ENCODE measurements at places on chromosomes 16 and 17.

- no peak for DNase-seq
Observed at GRCh38 chr16:75249441-75249840, 2.0 kb downstream of the BCAR1 start.

DNA sequence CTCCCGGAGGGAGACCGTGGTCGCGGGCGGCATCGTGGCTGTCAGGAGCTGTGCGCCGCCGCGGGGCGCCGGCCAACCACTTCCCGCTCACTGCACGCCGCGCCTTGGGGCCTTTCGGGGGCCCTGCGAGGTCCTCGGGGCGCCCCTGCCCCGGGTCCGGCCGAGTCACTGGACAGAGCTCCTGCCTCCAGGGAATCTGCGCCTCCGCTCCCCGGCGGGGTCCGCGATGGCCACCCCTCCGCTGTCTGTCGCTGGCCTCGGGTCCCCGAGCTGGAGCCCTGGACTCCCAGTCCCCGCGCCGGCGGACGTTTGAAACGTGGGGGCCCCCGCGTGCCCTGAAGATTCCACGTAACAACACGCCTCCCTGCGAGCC, at the start of gene QRICH2:
Gene QRICH2 (minus strand): TSS at position 311 of the 373 bp plus-strand sequence. CDS start 278 bp downstream, at position 33.
- no peak for DNase-seq

GRCh38 chr17:54969658-54970572, 1.4 kb downstream of the STXBP4 start:
- DNase-seq = no peak

DNA sequence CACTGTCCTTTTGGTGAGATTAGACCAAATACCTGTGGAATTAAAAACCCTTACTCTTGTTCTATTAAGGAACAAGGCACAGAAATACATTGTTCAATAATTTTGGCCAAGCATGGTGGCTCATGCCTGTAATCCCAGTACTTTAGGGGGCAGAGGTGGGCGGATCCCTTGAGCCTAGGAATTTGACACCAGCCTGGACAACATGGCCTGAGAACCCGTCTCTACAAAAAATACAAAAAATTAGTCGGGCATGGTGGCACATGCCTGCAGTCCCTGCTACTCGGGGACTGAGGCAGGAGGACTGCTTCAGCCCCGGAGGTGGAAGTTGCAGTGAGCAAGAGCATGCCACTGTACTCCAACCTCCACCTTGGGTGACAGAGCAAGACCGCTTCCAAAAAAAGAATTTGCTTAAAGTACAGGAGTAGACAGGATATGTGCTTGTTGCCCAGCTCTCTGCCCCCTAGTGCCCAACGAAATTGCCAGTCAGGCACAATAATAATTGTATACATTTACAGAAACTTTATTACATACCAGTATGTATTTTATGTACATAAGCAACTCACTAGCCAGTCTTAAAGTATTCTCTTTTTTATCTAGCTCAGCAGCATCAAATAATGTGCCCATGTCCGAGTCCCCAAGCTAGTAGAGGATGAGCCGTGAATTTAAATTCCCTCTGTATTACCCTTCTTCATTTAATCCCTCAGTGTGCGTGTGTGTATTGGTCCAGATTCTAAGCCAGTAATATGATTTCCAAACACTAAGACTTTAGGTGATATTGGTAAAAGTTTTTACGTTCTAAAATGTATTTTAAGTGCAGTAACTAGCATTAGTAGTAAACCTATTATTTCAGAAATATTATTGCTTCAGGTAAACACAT, 1.4 kb downstream of the THUMPD1 start:
- DNase-seq = peak; percentile 21

DNA sequence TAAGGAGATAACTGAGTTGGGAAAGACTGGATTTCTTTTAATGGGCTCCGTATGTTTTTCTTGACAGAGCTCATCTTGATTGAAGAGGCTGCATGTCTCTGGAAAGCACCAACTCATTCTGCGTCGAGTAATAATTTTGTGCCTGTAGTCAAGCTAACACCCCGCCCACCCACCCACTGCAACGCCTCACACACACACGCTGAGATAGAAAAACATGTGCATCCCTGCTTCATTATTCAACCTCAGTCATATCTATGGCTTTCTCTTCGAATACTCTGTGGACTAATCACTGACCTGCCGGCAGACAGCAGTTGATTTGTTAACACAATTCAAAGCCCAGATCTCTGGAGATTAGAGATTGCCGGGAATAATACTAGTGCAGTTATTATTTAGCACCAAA, 220.2 kb upstream of the TOM1L1 start:
- no peak for DNase-seq

GRCh38 chr16:12391956-12392355, 411.7 kb downstream of the CPPED1 start:
- DNase-seq = no peak

DNA sequence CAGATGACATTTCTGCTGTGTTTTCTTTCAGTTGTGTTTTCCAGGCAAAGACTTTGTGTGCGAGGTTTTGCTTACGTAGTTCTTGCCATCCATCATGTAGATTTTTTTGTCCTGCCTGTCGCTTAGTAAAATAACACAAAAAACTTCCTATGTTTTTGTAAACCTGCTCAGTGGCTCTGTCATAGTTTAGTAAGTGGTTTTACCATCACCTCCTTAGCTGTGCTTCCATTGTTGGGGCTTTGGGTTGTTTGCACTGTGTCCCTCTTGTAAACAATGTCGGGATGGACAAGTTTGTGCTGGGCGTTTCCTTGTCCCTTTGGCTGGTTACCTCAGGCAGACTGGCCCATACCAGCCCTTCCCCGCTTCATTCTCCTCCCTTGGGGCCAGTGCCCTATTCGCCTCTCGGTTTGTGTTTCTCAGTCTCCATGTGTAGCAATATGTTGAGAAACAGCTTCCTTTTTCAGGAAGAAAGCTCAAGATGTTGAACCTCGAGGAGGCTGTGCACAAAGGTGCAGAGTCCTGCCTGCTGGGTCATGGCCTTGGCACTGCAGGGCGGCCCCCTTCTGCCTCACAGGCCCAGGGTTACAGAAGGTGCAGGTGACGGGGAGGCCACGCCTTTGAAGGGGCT, 74.6 kb downstream of the KSR1 start:
- no peak for DNase-seq

DNA sequence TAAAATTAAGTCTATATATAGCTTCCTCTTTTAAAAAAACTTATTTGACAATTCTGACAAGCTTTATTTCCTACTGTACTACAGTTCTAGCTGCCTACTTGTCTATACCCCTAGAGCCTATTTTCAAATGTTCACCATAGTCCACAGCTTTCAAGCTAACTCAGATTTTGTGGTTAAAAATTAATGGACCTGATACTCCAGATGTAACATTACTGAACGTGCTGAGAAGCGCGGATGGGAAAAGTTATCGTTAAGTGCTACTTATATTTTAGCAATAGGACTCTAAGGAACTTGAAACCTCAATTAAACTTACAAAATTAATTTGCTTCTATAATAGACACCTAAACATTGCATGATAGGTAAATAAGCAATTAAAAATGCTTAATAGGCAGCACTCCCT, 31.2 kb downstream of the GNA13 start:
- no peak for DNase-seq

DNA sequence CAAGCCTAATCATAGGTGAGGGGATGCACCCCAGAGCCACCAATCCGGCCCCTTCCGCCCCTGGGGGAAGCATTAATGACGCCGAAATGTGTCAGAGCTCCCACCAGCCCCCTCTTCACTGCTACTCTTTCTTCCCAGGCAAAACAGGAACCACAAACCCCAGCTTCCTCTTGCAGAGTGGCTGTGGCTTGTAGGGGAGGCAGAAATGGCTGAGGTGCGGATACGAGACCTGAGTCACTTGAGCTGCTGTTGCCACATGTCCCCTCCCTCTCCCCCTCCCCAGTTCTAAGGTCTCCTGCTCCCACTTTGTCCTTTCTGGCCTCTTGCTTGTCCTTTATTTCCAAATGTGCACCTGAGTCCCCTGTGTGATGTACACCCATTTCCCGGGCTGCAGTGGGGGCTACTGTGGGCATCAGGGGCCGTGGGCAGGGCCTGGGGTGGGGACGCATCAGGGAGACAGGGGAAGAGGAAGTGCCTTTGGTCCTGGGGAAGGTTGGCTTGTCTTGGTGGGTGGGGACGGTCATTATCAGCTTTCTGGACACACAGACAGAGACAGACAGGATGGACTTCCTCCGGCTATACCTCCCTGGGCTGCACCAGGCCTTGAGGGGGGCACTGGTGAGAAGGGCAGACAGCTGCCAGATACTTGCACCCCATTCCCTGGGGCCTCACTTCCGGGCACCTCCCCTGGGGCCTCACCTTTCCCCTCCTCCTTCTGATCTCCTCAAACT, at the start of gene APOBR:
Gene APOBR (plus strand): TSS at position 523 of the 731 bp plus-strand sequence. CDS start 39 bp downstream, at position 562.
- peak; percentile 86 for DNase-seq

DNA sequence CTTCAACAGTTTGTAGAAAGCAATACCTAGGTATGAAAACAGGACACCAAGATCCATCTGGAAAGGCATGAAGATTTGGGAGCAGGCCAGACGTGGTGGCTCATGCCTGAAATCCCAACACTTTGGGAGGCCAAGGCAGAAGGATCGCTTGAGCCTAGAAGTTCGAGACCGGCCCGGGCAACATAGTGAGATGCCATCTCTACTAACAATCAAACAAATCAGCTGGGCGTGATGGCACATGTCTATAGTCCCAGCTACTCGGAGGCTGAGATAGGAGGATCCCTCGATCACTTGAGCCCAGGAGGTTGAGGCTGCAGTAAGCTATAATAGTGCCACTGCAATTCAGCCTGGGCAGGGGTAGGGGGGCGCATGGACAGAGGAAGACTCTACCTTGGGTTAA, 20.3 kb downstream of the LITAF start:
- no peak for DNase-seq

GRCh38 chr17:68053231-68054013, 17.9 kb downstream of the KPNA2 start:
- DNase-seq = no peak

GRCh38 chr16:56275076-56275475, 83.8 kb downstream of the GNAO1 start:
- DNase-seq = no peak

DNA sequence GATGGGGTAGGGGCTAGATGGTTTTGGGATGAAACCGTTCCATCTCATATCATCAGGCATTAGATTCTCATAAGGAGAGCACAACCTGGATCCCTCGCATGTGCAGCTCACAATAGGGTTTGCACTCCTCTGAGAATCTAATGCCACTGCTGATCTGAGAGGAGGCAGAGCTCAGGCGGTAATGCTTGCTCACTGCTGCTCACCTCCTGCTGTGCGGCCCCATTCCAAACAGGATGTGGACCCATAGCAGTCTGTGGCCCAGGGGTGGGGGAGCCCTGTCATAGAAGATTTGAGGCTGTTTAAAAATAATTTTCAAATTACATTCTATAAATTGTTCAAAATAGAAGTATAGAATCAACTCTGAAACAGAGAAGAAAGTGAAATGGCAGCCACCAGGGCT, 50.8 kb downstream of the PHKB start:
- no peak for DNase-seq

- DNase-seq = no peak
Observed at GRCh38 chr17:27414271-27414670, 42.0 kb upstream of the KSR1 start.

DNA sequence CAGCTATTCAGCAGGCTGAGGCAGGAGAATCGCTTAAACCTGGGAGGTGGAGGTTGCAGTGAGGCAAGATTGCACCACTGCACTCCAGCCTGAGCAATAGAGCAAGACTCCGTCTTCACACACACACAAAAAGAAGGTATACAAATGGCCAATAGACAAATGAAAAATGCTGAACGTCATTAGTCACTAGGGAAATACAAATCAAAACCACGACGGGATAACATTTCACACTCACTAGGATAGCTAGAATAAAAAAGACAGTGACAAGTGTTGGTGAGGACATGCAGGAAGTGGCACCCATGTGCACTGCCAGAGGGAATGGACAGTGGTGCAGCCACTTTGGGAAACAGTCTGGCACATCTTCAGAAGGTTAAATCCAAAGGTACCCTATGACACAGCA, 172.9 kb downstream of the FTO start:
- no peak for DNase-seq

GRCh38 chr17:7436556-7437368, 1.5 kb downstream of the TMEM102 start:
- peak; percentile 86 for DNase-seq

DNA sequence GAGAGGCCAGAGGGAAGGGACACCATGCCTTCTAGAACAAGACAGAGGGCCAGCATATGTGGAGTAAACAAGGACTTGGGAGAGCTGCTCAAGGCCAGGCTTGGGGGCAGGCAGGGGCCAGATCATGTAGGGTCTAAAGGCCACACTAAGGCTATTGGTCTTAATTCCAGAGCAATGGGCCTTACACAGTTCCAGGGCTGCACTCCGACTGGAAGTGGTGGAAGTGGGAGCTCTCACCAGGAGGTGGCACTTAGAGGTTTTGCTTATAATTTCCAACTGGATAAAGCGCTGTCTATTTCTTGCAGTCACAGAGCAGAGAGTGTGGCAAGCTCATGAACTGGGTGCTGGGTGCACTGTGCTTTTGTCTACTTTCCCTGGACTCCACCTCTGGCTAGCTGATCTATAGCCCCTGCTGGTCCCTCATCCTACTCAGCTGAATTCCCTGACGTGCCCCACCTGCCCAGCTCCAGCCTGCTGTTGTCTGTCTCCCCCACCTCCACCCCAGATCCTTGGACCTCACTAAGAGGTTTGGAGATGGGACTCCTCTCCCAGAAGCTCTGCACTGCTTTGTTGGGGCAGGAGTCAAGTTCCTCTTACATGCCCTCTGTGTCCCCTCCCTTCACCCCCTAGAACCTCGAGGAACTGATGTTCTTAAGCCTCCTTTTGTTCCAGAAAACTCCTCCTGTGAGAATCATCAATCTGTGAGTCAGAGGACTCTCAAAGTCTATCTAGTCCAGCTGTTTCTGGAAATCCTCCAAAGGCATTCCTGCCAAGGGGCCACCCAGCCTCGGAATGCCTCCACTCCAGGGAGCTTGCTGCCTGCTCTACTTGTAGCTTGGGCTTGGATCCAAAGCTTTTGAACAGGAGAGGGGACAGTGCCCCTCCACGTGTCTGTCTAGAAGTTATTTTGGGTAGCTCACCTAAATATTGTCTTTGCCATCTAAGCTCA, 48.1 kb upstream of the KSR1 start:
- DNase-seq = no peak

GRCh38 chr17:33260638-33261037, 32.5 kb downstream of the ASIC2 start:
- no peak for DNase-seq

GRCh38 chr16:22813223-22813947, 577 bp upstream of the HS3ST2 start:
- DNase-seq = peak; percentile 25

DNA sequence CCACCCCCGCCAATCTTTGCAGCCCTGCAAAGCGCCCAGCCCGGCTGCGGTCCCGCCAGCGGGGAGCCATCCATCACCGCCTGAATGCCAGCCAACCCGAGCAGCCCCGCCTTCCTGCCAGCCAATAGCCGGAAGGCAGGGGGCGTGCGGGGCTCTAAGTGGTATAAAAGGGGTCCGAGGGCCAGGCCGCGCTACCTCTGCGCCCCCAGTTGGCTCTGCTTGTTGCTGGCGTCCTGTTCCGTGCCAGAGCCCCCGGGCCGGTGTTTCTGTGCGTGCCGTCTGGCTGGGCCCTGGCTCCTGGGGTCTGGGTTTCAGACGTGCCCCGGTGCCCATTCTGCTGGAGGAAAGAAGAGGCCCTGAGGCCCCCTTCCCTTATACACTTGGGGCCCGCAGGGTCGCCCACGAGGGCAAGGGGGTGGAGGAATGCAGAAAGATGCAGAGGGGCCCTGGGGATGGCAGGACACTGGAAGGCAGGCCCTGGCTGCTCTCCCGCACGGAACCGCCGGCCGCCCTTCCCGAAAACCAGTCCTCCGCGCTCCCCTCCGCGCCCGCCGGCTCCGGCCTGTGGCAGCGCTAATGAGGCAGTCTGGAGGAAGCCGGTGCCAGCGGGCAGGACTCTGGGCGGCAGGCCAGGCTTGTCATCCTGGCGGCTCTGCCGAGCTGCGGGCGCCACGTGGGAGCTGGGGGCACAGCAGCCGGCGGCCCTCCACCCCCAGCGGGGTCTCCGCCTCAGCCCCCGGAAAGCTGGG, 14.0 kb downstream of the COPZ2 start:
- peak; percentile 62 for DNase-seq

Measured in stimulated activated CD4-positive, alpha-beta T cell treated with anti-CD3 and anti-CD28 coated beads, Interleukin-2, amount 100 ng/mL, for 24 hours (primary cell).